NCI-H460 (cell line): ENCODE measurements at places on chromosomes 3 and 15.

GRCh38 chr15:85622221-85622831 lies 172.4 kb downstream of the KLHL25 start:
- DNase-seq, result no peak

DNA sequence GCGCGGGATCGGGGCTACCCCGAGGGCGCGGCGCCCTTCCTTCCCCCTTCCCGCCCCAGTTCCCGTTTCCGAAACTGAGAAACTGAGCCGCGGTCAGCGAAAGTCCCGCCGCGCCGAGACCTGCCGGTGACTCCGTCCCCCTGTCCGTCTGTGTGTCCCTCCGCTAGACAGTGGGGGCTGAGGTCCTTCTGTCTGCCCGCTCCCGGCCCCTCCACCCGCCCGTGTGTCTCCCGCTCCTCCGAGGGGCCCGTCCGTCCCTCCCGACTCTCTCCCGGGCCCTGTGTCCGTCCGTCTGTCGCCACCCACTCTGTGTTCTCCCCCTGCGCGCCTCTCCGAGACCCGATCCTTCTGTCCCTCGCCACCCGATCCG lies 426 bp downstream of the PRKCD start:
- no peak for DNase-seq

DNA sequence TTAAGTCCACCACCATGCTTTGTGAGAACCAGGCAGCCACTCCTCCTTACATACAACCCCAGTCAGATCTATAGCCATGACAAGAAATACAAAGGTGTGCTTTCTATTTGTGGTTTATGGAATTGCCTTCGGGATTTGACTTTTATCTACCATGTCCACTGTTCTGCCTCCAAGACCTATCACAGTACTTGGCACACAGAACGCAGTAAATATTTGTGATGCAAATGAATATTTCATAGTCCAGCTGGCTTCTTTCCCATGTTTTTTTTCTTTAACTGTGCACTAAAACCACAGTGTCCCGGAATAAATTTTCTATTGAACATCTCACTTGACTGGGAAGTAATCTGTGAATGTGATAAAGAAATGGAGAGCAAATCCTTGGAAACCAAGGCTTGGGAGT lies 314.7 kb downstream of the RORA start:
- DNase-seq, result no peak

DNA sequence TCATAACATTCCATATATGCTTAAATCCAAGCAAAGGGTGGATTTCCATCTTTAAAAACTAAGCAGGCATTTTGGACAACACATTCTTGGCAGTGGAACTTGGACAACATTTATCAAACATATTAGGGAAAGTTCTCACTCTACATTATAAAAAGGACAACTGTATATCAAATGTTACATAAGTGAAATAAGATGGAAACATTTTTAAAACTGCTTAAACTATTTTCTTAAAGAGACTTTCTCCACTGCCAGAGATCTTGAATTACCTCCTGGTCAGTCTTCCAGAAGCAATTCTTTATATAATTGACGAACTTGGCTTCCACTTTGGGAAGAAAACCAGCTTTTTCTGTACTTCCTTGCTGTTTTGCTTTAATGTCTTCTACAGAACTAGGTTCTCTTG lies 109.3 kb downstream of the NEO1 start:
- DNase-seq, result no peak

DNA sequence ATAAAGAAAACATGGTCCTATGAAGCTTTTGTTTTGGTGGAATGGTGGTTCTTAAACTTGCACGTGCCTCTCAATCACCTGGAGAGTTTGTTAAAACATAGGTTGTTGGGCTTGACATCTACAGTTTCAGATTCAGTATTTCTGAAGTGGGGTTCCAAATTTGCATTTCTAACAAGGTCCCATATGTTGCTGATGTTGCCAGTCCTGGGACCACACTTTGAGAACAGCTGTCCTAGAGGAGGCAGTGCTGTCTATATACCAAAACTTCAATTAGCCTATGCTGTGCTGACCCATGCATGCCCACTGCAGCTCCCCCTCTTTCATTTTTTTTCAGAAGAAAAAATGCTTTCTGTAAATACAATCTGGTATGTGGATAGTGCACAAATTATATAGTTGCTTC lies 31.3 kb downstream of the ALCAM start:
- no peak for DNase-seq

DNA sequence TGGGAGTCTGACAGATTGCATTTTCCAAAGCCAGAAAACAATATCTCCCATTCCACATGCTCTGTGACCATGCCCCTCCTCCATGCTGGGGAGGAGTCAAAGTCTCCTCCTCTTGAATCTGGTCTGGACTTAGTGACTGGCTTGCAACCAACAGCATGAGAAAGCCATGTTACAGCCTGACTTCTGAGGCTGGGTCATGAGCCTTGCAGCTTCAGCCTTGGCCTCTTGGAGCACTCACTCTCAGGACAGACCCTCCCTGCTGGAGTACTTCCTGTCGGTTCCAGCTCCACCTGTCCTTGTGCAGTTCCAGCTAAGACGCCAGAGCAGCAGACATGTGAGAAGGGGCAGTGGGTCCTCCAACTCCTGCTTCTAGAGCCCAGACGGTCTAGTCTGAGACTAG lies 49.7 kb upstream of the RBSN start:
- no peak for DNase-seq

DNA sequence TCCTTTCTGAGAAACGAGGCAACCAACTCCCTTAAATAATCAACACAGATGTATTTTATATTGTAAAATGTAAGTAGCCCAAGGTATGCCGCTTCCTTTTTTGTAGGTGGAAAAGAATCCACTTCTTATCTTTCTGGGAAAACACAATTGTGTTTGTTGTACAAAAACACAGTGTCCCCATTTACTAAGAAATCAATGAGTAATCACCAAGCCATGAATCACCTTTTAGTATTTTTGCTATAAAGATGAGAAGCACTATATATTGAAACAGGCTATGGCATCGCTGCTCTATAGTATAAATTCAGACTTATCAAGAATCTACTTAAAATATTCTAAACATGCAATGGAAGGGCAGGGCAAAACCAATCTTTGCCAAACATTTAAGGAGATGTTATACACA lies 104.0 kb downstream of the TNIK start:
- no peak for DNase-seq

GRCh38 chr3:3631114-3631513 lies 168.1 kb upstream of the LRRN1 start:
- DNase-seq, result no peak

- DNase-seq, result no peak
Observed at GRCh38 chr3:130963444-130963843, 63.2 kb downstream of the ASTE1 start.

- peak; percentile 60 for DNase-seq
Observed at GRCh38 chr15:88834211-88834812, 31.1 kb downstream of the ACAN start.

- DNase-seq, result no peak
Observed at GRCh38 chr3:42875325-42876151, at the start of gene CYP8B1. TSS of gene CYP8B1 (minus strand) at chr3:42875879. CDS start at chr3:42875816, 63 bp downstream.

DNA sequence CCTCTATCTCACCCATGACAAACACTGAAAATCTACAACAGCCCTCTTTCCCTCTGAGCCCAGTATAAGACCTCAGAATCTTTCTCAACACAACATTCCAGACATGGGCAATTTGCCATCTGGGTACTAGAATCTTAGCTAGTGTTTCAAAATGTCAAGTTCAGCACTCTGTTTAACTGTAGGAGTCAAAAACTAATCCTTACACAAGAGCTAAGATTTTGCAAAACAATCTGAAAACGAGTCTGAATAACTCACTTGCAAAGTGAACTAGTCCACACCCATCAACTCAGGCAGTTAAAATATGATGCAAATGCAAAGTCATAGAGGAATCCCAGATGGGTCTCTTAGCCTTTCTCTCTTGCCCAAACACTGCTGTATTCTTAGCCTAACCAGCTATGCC lies 67.8 kb downstream of the GPR176 start:
- no peak for DNase-seq

- DNase-seq, result no peak
Observed at GRCh38 chr3:6074952-6075351, 786.0 kb upstream of the GRM7 start.

DNA sequence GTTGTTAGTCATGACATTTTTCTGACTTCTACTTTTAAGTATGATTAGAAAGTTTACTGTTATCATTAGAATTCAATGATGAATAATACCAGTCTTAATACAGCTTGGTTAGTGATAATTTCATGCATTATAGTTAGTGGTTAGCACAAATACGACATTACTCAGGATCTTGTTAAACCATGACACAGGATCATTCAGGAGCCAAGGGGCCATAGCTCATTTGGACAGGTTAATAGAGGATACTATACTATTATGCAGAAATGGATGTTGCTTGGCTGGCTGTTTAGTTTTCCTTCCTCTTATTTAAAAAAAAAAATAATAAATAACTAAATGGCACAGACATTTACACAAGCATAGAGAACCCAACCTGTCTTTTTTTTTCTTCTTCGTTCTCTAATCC lies 55.5 kb downstream of the NSUN3 start:
- DNase-seq, result no peak

DNA sequence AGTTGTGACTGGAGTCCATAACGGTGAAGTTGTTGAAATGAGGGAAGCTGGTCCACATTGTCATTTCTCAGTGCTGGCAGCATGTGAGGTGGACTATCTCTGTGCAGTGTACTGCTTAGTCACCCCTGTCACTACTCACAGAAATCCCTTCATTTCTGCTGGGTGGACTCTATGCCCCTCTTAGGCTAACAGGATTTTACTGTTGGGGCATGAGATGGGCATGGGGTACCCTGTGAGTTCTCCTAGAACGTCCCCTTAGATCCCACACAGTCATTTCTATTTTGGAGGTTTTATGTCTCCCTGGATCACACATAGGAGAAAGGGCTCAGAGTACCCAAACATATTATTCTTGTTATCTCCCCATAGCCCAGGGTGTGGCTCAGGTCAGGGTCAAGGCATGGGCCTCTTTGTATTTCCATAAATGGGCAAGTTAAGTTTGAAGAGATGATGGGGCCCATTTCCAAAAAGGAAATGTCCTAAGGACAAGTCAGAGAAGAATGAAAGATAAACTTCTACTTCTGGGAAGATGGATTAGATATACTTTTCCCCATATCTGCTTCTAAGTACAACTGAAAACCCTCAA lies 15.2 kb downstream of the P2RY1 start:
- DNase-seq, result no peak

DNA sequence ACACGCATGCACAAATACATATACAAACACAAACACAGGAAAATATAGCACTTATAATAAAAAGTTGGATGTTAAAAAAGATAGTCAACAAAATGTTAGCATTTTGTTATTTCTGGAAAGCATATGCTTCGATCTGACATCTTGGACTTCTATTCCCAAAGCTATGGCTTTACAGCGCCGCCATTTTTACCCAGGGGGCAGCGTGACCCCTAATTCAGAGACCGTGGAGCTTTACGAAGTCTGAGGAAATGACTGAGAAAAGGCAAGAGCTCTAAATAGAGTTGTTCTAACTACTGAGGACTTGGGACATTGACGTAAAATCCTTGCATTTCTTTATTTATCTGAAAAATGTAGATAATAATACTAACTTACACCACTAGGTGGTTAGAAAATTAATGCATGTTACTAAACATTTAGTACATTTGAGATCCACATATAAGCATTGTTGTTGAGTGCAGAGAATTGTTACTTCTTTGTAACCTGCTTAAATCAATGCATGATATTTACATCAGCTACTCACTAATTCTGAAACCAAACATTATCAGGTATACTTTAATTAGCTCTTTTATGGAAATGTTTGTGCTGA lies 155.4 kb downstream of the TP63 start:
- no peak for DNase-seq

DNA sequence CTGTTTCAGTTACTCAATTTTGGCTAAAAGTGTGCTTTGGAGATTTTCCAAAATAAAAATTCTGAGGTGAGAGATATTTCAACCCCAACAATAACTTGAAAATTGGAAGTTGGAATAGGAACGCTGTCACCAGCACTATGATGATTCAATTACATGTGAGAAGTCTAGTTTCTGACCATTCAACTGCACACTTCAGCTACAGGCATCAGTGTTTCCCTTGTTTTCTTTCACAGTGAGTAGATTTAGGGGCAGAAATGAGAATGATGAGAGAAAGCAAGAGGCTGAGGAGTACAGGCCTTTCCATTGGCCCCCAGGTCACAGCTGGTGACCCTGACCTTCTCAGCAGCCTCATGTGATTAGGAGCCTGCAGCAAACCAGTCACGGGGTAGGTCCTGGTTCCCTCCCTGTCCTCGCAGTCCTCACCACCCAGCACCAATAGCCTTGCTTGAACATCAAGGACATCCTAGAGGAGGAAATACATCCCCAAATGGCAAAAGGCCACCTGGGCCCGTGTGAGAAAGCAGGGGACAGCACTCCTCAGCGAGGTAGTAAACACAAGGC lies 10.0 kb upstream of the FILIP1L start:
- DNase-seq, result no peak

GRCh38 chr3:194306109-194306686 lies 44.9 kb downstream of the CPN2 start:
- DNase-seq, result no peak

DNA sequence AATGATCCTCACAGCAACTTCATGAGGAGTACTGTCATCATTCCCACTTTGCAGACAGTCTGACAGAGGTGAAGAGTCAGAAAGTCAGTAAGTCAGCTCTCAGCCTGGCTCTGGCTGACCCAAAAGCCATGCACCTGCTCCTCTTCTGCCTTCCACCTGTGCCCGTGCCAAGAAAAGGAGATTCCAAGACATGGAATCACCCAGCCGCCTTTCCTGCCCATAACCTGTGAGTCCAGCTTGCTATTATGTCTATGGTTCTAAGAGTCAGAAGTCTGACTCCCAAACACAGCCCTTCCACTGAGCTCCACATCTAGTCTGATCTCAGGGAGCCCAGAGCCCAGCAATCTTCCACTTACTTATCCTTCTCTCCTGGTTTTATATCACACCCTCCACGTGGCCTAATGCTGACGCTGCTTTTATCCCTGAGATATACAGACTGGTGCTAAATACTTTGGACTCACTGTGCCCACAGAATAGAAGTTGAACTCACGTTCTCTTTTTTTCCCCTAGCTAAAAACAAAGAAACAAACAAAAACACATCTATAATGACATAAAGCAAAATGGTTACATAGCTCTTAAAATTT lies 66.0 kb downstream of the PLD1 start:
- no peak for DNase-seq

DNA sequence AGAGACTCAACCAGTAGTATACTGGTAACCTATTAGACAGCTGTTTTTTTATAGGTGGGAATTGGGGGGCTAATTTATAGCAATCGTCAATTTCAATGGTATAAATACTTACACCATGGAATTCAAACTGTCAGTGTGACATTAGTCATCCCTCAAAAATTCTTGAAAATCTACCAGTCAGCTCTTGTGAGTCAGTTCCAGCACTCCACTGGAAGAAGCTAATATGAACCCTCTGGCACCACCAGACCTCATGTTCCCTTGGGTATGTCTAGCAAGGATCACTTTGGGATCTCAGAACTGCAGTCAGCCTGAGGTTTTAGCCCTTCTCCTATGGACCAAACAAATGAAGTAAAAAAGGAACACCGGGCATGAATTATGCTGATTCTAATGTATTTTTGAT lies 11.8 kb upstream of the UACA start:
- no peak for DNase-seq
